ENCODE measurements at places on chromosomes 7 and 10.

DNA sequence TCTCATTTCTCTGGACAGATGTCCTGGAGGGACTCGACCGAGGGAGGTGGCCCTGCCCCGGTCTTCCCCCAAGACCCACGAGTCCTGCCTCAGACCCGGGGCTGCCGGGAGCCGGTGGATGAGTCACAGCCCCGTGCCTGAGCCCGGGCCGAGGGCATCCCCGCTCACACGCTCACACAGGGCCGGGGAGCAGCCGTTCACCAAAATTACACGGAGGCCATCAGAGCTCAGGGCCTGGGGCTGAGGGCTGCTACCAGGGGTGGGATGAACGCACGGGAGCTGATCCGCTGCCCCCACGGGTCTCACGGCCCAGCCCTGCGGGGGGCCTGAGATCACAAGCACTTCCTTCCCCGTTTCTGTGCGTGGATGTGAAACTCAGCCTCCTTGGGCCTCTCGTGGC lies 17.5 kb downstream of the FAM20C start:
- DNase-seq: no peak

- DNase-seq: no peak
These were observed 306.0 kb upstream of the LRGUK start for GRCh38 chr7:133821171-133821570.

GRCh38 chr7:37429435-37429791 lies 19.3 kb downstream of the ELMO1 start:
- DNase-seq: no peak

GRCh38 chr7:25329815-25330214 lies 101.5 kb upstream of the NPVF start:
- DNase-seq: no peak

DNA sequence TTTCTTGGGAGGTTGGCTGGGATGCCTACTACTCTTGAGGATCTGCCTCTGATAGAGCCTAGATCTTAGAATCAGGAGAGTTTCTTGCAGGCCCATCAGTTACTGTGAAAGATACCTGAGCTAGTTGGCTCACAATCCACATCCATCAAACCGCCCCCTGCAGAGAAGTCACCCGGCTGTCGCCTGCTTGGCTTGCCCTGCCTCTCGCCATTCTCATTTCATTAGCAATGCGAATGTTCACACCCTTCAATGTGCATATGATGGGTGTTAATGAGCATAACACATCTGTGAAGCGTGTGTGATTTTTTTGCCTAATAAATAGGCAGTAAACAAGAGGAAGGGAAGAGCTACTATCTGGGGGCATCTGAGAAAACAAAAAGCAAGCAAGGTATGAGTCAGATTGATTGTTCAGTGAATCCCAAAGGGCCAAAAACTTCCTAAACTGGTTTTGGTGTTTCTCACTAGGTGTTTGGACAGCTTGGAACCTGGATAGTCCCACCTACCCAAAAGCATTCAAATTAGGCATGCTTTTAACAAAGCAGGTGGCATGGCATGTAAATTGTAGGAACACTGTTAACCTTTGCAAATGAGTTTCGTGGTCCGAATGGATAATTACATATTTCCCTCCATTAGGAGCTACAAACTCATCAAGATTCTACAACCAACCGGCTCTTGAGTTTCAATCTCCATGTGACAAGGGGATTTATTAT lies 272.3 kb upstream of the C7orf33 start:
- DNase-seq: no peak

- no peak for DNase-seq
These were observed 86.4 kb upstream of the DGKB start for GRCh38 chr7:14988941-14989340.

DNA sequence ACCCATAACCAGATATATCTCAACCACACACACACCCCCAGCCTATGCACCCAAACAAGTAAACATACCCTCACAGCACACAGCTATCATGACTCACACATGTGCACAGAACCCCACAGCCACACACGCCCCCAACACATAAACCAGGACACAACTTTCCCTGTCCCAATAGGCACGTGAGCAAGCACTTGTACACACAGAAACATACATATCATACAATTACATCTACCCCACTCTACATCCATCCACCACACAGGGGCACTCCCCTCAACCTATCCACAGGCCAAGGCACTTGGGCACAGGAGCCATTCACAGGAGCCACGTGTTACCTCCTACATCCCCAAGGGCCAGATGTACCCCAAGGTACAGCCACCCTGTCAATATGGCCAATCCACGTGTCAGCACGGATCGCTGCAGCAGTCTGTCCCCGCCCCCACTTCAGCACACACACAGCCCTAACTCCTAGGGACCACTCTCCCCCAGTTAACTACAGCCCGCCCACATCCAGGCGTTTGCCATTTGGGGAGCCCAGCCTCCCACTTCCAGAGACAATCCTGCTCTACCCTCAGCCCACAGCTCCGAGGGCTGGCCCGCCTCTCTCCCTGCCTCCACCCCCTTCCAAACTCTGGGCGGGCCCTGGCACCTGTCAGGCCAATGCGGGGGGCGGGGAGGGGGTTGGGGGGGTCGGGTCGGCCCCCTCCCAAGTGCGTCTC lies 163.5 kb downstream of the SH3PXD2A start:
- no peak for DNase-seq

- DNase-seq: no peak
These were observed 4.4 kb downstream of the UNC5B start for GRCh38 chr10:71216751-71217265.

DNA sequence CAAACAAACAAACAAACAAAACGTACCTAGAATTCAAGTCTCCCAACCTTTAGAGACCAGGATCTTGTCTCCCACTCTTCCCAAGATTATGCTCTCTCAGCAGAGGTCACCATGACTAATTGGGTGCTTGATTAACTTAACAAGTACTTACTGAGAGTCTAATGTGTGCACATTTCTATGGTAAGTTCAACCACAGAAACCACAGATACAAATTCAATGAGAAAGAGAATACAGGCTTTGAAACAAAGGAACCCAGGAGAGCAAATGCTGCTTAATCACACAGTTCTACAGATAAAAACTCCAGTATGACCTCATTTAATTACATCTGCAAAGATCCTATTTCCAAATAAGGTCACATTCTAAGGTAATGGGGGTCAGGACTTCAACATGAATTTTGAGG lies 142.8 kb downstream of the DNAJC1 start:
- no peak for DNase-seq

GRCh38 chr7:127367679-127368078 lies 24.8 kb downstream of the ZNF800 start:
- DNase-seq: no peak

GRCh38 chr10:28533571-28534304 lies 820 bp downstream of the WAC start:
- peak; percentile 46 for DNase-seq

DNA sequence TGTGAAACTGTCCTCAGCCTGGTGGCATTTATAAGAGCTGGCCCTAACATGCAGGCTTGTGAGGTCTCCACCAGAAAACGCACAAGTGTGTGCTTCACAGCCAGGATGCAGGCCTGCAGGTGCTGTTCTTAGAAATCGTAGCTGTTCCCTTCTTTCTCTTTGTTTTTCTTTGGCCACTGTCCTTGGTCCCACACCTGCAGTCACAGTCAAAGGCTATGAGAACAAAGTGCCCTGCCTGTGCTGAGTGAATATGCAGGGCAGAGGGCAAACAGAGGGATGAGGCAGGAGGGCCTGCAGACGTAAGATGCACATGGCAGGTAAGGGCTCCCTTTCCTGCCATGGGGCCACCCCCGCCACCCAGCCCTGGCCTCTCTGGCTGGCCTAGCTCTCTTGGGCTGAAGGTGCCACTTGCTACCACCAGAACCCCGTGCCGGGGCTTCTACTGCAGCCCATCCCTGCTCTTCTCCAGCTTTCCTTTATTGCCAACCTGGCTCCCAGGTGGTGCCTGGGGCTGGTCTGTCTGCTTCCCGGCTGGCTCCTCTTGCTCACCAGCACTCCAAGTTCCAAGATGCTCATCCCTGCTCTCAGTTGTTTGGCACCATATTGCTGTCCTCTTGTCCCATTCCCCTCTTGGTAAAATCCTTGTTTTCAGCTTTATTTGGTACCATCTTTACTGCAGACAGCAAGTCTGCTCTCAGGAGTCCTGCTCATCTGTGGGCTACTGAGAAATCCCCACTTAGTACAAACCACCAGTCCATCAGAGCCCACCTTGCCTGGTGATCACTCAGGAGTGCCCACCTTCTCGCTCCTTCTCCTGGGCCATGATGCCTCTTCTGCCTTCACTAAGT lies 308.1 kb upstream of the ZMIZ1 start:
- no peak for DNase-seq

- DNase-seq: no peak
These were observed 236.2 kb upstream of the PITRM1 start for GRCh38 chr10:3408603-3409365.

DNA sequence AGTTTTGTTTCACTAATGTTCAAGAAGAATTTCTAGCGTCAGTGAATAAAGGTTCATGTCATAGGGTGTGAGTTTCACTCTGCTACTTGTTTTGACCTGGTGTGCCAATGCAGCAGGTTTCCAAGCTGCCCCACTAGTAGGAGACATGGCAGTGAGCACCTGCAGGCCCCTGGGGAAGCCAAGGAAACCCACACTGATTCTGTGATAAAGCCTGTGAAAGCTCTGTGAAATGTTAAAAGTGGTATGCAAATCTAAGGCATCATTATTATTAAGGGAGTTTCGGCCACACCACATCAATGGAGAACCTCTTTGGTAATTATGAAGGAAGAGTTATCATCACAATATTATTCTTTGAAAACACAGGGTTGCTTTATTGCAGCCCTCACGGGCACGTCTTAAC lies 46.4 kb downstream of the ABCB5 start:
- no peak for DNase-seq

DNA sequence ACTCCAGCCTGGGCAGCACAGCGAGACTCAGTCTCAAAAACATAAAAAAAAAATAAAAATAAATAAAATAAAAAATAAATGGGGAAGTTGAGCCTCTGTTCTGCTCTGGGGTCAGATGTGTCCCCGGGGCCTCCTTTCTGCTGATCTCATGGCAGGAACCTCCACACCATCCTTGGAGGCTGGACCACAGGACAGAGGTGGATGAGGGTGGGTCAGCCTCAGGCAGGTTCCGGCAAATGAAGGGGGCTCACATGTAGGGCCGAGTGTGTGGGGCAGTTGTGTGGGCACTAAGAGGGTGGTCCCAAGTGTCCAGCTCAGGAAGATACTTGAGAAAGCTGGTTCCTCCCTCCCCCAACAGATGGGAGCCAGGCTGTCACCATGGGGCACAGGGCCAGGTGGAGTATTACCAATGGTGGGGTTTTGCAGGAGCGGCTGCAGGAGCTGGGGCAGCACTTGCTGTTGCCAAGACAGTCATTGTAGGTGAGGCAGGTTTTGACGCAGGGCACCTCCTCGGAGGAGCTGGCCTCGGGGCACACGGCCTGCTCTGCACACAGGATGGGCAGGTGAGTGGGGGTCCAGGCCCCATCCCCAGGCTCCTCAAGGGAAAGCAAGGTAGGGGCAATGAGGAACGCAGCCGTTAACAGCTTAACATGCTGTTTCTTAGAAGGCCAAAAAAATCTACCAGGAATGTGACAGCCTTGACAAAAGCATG lies 13.9 kb upstream of the TBRG4 start:
- DNase-seq: no peak

- DNase-seq: no peak
These were observed 62.7 kb downstream of the LGI1 start for GRCh38 chr10:93820434-93820833.

DNA sequence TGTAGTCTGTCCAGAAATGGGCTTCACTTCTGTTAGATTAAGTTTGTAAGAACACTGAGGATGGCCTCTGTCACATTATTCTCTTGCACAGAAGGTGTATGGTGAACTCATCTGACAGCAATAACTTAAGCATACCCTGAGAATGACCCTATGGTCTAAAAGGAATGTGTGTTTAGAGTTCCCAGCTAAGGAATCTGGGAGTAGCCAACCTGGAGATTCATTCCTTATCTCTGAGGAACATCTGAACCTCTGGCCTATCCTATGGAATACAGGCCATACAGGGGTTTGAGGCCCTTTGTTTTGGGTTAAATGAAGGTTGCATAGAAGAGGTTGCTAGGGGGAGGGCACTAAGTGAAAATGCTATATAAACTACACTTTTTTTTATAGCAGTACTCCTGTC lies 41.4 kb downstream of the LAMB4 start:
- no peak for DNase-seq

DNA sequence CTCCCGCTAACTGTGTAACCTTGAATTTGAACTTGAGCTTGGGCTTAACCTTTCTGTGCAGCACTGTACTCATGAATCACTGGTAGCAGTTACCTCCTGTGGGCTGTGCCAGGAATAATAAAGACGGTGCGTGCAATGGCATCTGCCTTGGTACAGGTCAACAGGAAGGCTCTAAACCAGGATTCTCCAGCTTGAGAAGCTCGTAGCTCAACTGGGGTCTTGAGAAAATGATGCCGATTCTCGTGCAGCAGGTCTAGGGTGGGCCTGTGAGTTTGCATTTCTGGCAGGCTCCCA lies 112.5 kb upstream of the ANLN start:
- DNase-seq: no peak

DNA sequence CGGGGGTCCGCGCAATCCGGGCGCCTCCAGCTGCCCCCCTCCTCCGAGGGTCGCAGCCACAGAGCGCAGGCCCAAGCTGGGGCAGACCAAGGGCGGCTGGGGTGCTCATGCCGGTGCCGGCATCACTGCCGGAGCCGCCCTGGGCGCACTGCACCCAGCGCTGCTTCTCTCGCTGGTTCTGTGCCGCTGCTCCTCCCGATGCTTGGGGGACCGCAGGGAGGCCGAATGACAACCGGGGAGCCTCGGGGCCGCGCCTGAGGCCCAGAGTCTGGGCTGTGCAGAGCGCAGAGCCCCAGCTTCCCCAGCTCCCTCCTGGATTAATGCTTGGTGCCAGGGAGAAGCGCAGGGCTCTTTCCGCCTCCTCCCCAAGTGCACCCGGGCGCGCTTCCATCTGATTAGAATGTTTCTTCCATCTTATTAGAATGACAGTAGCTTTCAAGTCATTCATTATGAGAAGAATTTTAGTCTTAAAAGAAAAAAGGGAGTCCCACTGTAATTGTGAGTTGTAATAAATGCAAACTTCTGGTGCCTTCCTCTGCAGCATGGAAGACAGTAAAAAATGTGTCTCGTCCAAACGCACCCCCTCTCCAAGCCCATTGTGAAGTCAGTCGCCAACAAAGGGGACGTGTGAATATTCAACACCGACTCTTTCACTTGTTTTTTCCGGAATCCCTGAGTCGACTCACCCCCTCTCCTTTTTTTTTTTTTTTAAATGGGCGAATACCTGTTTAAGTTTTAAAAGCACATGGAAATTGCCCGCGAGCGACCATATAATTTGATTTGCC lies 19.5 kb upstream of the PTF1A start:
- no peak for DNase-seq

- DNase-seq: no peak
These were observed 70.4 kb downstream of the ASB13 start for GRCh38 chr10:5595994-5596471.

- peak; percentile 78 for DNase-seq
These were observed at the start of gene GATA3 for GRCh38 chr10:8054494-8055407. Gene GATA3 (plus strand): TSS chr10:8054688. CDS start chr10:8055656, 968 bp downstream.

GRCh38 chr7:128204455-128204854 lies 36.6 kb upstream of the LEP start:
- no peak for DNase-seq

DNA sequence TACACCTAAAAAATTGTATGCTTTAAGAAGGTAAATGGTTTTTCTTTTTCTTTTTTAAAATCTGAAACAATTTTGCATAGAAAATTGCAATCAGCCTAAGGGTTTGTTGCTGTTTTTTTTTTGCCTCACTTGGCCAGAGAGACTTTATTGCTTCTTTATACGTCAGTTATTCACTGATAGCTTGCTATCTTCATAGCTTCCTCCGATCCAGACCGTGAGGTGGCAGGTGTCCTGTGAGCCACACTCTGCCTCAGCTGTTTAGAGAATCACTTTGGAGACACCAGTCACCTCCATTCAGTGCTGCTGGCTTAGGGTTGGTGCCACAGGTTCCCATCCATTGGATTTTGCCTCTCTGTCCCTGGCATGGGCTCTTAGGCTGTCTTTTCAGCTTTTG lies 68.0 kb downstream of the HHEX start:
- no peak for DNase-seq

Measured in left kidney (tissue), 8 donors.